GM12891 (cell line): ENCODE measurements at places on chromosomes 12 and 14.
A peak's percentile ranks its signal among the peaks of the same experiment; 100 is the strongest.

DNA sequence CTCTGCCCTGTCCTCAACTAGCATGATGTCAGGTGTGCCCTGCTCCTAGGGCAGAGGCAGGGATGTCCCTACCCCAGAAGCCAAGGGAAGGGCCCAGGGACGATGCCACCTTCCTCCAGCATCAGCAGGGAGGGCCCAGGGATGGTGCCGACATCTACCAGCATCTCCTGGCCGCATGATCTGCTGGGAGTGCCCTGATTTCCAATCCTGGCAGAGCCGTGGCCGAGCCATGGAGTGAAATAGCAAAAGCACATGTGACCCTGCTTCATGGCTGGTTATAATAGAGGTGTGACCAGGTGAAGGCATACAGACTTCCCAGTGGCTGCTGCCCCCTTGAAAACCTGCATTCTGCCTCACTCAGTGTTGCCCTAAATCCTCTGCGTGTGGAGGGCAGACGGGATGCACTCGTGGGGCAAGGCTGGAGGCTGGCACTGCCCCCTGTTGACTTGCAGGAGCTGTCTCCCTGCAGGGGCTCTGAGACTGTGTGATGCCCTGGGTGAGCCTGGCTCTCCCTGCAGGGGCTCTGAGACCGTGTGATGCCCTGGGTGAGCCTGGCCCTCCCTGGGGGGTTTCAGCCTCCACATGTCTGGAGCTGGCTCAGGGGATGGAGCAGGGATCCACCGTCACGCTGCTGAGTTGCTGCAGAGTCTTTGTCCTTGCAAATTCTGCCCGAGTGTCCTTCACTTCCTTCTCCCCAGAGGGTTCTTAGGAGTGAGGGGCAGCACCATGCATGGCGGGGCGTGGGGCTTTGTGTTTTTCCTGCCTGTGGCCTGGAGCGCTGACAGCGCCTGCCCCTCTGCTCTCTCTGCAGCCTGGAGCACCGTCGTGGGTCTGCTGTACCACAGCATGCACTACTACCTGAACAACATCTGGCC, 51.7 kb downstream of the ADGRD1 start:
- no peak for DNase-seq

DNA sequence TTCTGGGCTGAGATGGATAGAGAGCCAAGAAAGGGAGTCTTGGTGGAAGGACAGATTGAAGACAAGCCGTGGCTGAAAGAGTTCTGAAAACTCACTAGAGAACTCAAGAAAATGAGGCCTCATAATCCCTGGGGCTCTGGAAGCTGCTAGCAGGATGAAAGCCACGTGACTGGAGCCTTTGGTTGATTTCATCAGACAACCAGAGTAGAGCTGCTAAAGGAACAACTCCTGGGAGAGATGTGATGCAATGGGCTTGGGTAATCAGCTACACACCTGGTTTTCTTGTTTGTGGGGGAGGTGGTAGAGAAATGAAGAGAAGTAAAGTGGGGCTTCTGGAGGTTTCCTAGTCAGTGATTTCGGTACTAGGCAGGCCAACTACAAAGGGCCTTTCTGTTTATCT, 13.4 kb downstream of the CSRNP2 start:
- DNase-seq = no peak

DNA sequence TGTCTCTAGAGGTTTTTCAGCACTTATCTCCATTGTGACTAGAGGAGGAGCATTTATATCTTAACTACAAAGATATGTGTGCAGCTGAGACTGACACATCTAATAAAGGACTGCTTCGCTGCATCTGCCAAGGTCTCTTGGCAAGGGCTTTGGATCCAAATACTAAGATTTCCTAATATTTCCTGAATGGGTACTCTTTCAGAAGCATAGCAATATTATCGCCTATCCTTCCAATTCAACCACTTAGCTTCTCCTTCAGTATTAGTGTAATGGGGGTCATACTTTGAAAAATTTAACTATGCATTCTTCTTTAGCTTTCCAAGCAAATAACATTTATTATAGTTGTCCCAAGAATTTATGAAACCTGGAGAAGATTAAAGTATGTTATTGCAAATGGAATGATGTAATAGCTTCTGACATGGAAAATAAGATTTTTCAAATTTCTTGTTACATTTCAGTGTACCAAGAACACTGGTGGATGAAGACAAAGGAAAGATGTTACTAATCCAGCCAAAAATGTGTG, 243.0 kb upstream of the PDE3A start:
- DNase-seq = no peak

DNA sequence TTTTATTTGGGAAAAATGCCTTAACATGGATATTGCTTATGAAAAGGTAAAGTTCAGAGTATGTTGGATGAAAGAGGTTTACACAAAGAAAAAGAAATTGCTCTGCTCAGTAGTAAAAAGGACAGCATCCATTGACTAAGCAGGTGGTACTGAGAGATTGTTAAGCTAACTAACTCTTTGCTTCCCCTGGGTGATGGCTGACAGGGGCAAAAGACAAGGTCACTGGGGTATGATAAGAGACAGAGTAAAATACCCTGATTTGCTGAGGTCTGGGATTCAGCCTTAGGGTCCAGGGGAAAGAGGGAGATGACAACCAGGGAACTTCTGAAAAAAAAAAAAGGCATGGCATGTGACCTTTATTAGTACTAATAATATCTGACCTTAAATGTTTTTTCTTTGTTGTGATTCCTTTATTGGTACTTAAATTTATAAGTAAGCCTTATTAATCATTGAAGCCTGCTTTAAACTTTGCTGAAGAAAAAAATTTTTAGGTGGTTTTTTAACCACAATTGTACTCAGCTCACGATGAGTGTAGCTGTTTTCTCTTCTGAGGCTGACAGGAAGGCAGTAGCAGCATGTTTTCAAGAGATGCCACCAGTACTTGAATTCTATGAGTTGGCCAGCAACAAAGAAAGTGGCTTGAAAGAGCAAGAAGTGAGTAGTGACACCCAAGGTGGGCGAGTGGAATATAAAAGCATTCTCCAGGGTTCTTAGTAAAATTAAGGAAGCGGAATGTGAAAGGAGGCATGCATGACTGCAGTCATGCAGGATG, 43.7 kb upstream of the KITLG start:
- no peak for DNase-seq

- no peak for DNase-seq
Observed at GRCh38 chr14:51884086-51884927, 23.9 kb downstream of the GNG2 start.

GRCh38 chr14:53409289-53409688, 256.2 kb upstream of the DDHD1 start:
- no peak for DNase-seq

- DNase-seq = no peak
Observed at GRCh38 chr14:31261859-31262731, 54.5 kb upstream of the HECTD1 start.

GRCh38 chr12:101327051-101327450, 47.1 kb downstream of the UTP20 start:
- no peak for DNase-seq

DNA sequence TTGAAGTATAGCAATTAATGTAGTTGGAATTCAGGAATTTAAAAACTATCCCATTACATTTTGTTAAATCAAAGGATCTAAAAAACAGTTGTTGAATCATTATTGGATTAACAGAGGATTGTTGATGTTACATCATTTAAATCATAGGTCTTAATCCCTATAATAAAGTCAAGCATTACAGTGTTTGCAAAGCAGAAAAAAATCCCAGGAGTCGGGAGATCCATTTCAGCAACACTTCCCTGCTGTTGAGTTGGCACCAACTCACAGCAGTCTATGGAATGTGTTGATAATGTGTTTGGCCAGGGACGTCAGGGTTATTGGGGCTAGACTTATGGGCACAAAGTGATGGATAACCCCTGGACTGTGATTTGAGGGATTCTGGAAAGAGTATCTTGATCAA, 99.1 kb upstream of the TMTC1 start:
- no peak for DNase-seq

DNA sequence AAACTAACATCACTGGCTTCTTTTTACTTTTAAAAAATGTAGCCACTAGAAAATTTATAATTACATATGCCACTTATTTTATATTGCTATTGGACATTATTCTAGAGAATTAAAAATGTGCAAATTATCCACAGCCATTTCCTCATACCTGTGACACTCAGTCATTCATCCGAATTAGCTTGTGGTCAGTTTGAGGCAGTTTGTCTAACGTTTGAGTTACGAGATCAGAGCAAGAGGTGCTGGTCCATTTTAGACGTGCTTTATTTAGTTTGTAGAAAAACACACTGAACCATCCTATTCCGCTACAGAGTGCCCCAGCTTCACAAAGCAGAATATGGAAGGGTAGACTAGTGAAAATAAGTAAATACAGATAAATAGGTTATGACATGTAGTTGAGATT, 513.0 kb downstream of the NRXN3 start:
- no peak for DNase-seq

DNA sequence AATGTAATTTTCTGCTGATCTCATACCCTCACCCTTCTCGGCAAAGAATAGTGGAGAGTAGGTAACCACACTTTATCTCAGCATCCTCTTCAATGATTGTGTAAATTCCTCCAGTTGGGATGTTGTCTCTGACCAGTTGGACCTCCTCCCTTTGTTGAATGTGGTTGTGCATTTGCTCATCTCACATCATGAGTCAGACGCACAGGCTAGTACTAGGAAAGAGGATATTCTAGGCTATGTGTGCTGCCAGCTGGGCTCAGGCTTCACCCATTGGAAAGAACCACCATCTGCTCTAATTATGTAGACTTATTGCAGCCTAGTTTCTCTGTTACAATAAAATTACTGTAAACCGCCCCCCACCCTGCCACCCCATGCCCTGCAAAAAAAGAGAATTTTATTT, 90.3 kb downstream of the LMO3 start:
- no peak for DNase-seq

- peak; percentile 89 for DNase-seq
Observed at GRCh38 chr14:58395812-58396788, at the start of gene TOMM20L. TOMM20L (plus strand) TSS chr14:58395930; CDS start chr14:58395958, 28 bp downstream.
